Breast epithelium (tissue), 4 donors: ENCODE measurements at places on chromosomes 5 and 9. TPM values are rescaled to one million over a fixed set of nuclear protein-coding genes. Genes with fewer than 3 reads are reported as not detected.

The S1PR3 gene
- 18.7 TPM for total RNA-seq

GRCh38 chr5:13553896-13554295 lies 390.6 kb downstream of the DNAH5 start:
- DNase-seq, result no peak

The HTR4 gene
- 0.66 TPM for total RNA-seq

DNA sequence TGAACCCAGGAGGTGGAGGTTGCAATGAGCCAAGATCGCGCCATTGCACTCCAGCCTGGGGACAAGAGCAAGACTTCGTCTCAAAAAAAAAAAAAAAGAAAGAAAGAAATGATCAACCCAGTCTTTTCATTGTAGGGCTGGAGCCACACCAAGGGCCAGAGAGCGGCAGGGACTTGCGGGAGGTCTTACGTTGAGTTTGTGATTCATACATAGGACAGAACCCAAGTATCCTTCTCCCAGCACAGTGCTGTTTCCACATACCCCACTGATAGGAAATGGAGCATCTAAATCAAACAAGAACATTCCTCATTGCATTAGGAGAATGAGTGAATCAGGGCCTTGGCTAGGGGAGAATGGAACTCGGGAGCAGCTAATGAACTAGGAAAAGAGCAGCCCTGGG lies 3.5 kb upstream of the TNIP1 start:
- no peak for DNase-seq

GRCh38 chr5:147426640-147427327 lies 83.1 kb downstream of the DPYSL3 start:
- DNase-seq, result no peak

GRCh38 chr9:98043915-98044314 lies 12.6 kb upstream of the NANS start:
- no peak for DNase-seq

DNA sequence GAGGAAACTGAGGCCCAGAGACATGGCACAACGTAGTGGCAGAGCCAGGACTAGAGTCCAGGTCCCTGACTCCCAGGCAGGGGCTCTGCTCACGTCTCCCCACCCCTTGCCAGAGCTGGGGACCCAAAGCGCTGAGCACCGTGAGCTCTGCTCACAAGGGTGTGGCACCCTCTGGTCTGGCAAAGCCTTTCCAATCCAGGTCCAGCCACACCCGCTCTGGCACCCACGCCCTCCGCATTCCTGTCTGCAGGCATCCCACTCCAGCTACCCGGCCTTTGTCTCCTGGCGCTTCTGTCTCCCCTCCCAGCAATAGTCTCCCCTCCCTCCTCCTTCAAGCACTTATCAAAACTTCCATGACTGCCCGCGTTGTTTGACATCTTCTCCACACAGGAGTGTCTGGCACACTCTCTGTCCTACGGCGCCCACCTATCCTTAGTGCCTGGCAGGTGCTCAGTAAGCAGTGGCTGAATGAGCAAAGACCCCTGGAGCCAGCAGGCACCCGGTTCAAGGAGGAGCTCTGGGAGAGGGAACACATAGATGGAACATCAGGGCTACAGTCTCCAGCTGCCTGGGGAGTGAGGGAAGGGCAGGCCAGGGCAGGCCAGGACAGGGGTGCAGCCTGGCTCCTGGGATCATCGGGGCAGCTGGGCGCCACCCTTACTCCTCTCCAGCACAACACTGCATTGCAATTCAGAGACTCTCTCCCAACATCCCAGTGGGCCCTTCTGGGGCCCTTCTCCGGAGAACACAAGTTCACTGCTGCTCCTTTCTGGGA lies 12.0 kb downstream of the HIGD2A start:
- DNase-seq, result no peak

- DNase-seq, result no peak
These were observed 99.5 kb downstream of the PJA2 start for GRCh38 chr5:109310315-109310714.

DNA sequence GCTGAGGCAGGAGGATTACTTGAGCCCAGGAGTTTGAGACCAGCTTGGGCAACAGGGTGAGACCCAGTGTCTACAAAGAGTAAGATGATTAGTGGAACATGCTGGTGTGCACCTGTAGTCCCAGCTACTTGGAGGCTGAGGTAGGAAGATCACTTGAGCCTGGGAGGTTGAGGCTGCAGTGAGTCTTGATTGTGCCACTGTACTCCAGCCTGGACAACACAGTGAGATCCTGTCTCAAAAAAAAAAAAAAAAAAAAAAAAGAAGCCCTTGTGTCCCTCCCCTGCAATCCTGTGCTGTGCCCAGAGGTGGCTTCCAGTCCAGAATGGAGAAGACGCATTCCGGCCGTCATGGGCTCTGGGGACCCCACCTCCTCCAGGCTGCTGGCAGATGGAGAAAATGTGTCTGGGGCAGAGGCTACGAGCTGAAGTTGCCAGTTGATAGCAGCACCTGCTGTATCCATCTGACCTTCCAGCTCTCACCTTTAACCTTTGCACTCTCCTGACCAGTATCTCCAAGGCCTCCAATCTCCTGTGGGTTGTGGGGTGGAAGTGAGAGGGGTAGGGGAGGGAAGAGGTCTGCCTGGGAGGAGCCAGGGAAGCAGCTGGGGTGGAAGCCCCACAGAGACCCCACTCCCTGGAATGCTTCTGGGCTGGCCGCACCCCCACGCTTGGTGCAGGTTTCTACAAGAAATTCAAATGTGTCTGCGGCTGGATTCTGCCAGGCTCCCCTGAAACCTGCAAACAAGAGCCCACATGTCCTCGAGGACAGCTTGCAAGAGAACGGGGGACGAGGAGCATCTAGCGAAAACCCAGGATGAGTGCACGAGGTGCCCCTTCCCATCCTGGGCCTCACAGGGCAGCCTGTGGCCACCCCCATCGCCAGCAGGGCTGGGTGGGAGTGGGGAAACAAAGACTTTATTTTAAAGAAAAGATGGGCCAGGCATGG lies 148.3 kb upstream of the IER5L start:
- no peak for DNase-seq

The CCDC152 gene
- 1.3 TPM for total RNA-seq

- DNase-seq, result no peak
These were observed 468.2 kb downstream of the NTRK2 start for GRCh38 chr9:85137696-85138095.

DNA sequence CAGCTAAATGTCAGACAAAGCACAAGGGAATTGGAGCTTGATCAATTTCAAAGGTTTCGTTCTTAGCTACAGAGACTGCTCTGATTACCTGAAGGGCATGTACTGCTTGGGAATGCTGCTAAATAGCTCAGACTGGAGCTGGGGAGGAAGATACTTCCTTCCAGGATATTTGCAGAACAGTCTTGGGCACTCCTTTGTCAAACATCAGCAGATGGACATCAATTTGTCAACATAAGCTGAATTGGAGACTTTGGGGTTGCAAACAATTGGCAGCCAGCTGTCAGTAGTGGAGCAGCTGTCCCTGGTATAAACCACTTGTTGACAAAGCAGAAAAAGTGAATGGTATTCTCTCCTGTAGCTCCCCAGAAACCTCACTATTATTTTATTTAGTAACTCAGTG lies 182.0 kb downstream of the CCDC192 start:
- DNase-seq, result no peak

The ANKHD1 gene
- total RNA-seq, result 158 TPM

DNA sequence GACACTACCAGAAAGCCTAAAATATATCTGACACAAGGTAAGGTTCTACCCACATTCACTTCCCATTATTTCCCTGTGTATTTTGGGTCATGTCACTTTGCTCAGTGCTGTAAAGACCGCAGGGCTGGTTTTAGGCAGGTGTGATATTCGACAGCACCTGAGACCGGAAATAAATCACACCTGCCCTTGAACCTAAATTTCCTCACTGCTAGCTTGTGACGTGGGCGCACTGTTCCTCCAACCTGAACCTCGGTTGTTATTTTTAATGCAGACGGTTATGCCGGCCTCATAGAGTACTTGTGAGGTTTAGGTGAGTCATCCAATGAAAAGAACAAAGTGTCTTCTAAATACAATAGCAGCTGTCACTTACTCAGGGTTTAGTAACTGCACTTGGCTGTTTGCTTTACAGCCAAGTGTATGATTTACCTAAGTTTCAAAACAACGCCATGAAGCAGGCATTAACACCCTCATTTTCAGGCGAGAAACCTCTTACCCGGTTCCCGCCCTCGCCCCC lies 20.7 kb upstream of the ZNF782 start:
- DNase-seq, result no peak

The FIBCD1 gene
- total RNA-seq, result not detected

DNA sequence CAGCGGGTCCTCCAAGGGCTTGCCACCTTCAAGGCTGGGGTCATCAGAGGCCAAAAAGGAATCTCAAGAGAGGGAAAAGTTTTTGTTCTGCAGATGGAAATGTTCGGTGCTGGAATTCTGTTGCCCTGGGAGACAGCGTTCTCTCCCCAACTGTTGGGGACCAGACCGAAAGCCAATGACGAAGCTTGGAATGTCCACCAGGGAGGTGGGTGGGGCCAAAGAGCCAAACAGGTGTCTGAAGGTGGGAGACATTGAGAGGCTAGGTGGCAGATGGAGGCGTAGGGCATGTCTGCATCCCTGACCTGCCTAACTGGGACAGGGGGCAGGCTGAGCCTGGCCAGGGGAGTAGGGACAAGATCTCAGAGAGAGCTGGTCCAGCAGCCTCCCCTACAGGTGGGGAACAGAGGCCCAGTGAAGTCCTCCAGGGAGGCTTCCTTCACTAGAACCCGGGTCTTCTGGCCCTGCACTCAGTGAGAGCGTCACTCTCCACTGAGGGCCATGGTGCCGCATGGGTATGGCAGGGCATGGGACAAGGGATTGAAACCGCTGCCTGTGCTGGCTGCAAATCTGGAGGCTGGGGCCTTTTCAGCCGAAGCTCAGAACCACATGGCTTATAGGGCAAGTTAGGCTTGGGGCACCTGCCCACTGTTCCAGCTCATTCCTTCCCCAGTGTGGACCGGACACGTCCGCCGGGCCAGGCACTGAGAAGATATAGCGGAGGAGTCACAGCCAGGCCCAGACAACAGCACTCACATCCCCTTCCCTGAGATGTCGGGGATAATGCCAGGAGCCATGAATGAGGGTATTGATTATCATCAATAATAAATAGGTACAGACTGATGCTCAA lies 5.0 kb upstream of the FAM78A start:
- DNase-seq, result no peak

The POU4F3 gene
- not detected for total RNA-seq

DNA sequence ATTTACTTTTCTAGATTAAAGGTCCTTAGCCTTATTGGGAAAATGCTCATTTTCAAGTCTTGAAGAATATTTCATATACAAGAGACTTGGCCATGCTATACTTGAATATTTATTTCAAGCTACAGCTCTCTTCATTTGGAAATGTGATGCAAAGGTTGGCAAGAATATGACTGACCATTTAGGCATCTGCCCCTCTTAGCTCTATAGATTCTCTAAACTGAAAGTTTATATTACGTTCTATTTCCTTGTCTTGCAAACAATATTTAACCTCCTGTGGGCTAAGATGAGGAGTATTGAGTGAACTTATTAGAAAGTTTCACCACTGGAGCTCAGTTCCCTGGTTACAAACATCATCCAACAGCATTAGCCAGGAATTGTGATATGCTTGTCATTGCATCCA lies 593.1 kb downstream of the MAT2B start:
- no peak for DNase-seq

- no peak for DNase-seq
These were observed 3.5 kb downstream of the ESM1 start for GRCh38 chr5:54981928-54982327.

DNA sequence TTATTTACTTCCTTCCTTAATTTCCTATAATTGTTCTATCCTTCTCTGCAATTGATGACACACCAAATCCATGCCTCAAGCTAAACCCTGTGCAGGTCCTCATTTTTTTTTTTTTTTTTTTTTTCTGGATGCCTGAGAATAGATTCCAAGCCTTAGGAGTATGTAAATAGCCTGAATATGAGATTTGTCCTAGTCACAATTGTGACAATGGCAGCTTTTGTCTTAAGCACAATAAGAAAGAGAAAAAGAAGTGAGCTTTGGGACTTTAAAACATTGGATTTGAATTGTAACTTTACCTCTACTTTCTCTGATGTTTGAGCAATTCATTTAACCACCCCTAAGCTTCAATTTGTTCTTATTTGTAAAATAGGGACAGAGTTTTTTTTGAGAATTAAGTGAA lies 280.5 kb downstream of the TUSC1 start:
- no peak for DNase-seq

The TRPM6 gene
- total RNA-seq, result 1.2 TPM
